ENCODE measurements at places on chromosomes 2 and 18.
A peak's percentile ranks its signal among the peaks of the same experiment; 100 is the strongest.

- DNase-seq = no peak
These were observed 1313.9 kb upstream of the SLC39A10 start for GRCh38 chr2:194343167-194343566.

DNA sequence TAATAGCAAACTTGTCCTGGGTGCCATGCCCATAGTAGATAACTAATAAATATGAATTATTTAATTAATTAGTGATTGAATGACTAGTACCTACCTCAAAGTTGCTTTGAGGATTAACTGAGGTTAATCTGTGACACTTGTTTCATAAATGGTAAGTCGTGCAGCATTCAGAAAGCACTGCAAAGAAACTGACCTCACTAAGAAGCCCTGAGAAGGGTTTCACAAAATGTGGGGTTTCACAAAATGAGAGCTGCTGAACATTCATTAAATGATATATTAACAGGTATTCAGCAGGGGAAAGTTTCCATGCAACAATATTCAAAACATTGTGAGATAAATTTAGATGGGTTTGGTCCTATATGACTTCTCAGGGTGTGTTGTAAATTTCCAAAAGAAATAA lies 236.2 kb downstream of the OSR1 start:
- no peak for DNase-seq

DNA sequence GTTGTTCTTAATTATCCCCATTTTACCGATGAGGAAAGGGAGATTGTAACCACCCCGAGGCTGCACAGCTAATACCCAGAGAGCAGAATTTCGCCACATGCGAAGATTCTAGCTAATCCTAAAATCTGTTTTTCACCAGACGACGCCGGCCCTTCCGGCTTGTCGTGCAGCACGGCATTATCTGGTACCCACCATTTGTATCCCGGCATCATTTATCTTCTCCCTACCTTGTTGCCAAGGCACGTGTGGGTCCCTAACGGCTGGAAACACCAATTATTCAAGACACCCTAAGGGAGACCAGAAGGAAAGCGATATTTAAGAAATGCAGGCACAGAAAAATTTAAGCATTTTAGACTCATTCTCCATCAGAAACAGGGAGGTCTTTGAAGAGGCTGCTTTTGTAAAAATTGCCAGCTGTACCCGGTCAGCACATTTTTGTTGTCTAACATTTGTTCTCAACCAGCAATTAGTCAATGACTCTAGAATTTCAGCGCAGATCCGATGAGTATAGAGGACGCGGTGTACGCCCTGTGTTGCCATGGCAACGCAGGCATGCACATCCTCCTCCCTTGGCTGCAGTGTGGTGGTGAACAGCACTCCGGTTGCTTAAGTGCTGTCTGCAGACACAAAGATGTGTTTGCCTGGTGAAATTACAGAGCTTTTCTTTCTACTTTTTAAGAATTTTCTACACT lies 111.6 kb downstream of the AGAP1 start:
- DNase-seq = no peak

DNA sequence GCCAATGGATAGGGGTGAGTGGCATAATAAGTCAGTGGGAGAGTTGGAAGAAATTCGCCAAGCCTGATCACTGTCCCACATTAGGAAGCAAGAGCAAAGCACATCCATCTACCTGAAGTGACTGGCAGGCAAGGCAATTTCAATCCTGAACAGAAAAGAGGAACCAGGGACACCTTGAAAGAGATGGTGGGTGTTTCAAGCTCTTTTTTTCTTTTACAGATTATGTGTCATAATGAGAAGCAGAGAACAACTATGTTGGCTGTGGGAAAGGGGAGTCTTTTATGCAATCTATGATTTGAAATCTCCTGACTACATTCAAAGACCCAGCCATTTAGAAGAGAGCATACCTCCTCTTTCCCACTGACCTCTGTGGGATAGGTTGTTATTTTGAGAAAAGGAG lies 63.5 kb downstream of the TGIF1 start:
- no peak for DNase-seq

GRCh38 chr2:203664029-203664755 lies 42.2 kb upstream of the CD28 start:
- DNase-seq = no peak

GRCh38 chr2:167297292-167297691 lies 409.0 kb downstream of the XIRP2 start:
- DNase-seq = no peak

- no peak for DNase-seq
These were observed 70.6 kb upstream of the TEX51 start for GRCh38 chr2:126828051-126828450.

GRCh38 chr18:76803814-76804213 lies 18.5 kb upstream of the ZNF236 start:
- DNase-seq = peak; percentile 55
